Stimulated activated CD8-positive, alpha-beta memory T cell treated with anti-CD3 and anti-CD28 coated beads, Interleukin-7, amount 100 ng/mL, for 48 hours (primary cell): ENCODE measurements at places on chromosomes 16 and 17.
A peak's percentile ranks its signal among the peaks of the same experiment; 100 is the strongest.

DNA sequence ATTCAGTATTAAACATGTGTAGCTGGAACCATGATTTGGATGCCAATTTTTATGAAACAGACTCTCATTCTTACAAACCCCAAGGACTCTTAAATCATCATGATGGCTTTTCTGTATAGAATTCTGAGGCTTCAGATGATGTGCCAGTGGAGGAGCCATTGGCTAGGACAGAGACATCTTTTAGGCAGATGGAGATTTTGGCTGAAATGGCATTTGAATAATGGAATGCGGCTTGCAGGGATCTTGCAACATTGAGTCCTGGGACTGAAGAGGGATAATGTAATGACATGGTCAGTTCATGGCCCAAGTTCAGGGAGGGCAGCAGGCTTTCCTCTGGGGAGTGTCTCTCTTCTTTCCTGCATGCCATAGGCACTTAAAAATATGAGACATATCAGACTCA lies 172.4 kb downstream of the ABCA8 start:
- no peak for DNase-seq

DNA sequence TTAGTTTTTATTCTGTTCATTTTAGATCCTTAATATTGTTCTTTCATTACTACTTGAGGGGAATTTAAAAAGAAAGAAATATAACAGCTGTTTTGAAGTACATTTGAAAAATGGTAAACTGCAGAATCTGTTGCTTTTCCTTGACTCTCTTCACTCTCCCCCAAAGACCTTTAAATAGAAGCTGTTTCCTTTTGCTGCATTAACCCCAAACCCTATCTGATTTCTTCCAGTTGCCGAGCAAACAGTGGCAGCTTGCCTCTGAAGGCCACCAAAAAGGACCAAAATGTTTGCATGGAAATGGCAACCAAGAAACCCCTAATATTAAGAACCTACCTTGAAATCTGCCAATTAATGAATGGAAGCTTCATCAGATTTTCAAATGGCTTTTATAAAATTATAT lies 37.1 kb downstream of the PRKCA start:
- no peak for DNase-seq

- peak; percentile 83 for DNase-seq
Observed at GRCh38 chr16:11091021-11091785, 146.8 kb downstream of the CLEC16A start.

DNA sequence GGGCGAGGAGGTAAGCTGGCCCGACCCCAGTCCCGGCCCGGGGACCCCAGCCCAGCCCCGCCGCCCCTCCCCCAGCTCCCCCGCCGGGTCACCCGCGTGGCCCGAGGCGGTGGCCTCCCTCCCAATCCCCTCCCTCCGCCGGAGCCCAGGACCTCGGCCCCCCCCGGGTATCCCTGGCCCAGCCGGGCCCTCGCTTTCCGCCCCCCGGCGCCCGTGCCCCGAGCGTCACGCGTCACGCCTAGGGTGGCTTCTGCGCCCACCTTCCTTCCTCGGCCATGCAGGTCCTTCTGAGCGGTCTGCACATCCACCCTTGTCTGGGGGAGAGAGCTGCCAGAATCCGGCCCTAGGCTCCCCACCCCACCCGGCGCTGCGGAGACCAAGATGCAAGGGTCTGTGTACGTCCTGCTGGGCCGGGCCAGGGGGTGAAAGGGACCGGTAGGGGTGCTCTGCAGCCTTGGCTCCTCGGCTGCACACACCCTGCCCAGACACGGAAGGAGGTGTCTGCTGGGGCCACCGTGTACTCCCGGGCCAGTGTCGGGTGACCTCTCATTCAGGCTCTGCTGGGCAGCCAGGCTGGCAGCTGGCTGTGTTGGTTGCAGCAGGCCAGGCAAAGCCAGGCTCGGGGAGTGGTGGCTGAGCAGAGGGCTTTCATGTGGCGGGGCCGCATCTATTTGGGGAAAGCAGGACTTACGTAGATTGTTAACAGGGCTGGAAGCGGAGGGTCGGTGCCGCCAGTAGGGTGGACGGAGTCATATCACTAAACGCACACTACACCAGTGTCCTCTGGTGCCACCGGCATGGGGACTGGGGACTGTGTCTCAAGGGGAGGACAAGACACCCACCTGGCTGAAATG lies 754 bp downstream of the RAB11FIP4 start:
- DNase-seq, result no peak

- peak; percentile 27 for DNase-seq
Observed at GRCh38 chr16:71895679-71896365, 491 bp downstream of the IST1 start.

DNA sequence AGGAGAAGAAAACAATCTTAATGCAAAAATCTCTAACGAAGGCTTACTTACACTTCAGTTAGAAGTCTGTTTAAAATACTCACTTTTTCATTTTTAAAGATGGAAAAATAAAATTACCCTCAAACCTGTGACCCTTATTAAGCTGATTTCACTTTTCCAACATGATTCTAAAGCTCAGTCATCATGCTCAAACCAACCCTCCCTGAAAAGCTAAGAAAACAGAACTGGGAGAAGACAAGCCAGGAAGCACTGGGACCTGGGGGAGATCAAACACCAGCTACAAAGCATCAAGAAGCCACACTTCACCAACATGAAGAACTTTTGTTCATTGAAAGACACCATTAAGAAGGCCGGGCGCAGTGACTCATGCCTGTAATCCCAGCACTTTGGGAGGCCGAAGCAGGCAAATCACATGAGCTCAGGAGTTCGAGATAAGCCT lies 88.8 kb downstream of the LITAF start:
- DNase-seq, result no peak

- no peak for DNase-seq
Observed at GRCh38 chr17:72715906-72716572, 376.4 kb downstream of the SLC39A11 start.

DNA sequence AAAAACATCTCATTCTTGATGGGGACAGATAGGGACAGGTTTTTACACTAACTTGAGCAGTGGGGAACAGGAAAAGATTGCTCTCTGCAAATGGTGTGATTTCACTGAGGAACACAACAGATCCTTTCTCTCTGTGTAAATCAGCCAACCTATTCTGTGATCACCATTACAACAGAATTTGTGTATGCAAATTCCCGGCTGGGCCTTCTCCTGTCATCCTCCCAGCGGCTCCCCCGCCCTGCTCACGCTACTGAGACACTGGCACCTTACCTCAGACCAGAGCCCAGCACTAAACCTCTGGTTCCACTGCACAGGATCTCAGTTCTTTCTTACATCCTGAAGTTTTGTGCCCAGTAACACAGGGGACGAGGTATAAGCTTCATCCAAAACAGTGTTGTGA lies 97.0 kb upstream of the FA2H start:
- DNase-seq, result no peak

- no peak for DNase-seq
Observed at GRCh38 chr17:13725288-13725990, 123.7 kb upstream of the HS3ST3A1 start.

DNA sequence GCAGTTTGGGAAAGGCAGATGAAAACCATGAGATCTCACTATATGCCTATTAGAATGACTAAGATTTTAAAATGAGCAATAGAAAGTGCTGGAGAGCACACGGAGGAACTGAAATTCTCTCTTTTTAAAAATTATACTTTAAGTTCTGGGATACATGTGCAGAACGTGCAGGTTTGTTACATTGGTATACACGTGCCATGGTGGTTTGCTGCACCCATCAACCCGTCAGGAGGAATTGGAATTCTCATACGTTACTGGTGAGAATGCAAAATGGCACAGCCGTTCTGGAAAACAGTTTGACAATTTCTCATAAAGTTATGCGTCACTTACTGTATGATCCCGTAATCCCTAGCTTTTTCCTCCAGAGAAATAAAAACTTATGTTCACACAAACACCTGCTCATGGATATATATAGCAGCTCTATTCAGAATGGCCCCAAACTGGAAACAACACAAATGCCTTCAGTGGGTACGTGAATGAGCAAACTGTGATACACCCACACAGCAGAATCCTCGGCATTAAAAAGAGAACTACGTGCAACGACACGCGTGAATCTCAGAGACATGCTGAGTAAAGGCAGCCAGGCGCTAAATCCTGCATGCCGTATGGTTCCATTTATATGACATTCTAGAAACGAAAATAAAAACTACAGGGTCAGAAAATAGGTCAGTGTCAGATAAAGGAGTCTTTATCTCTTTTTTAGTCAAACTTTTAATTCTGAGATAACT lies 11.8 kb downstream of the PIK3R6 start:
- no peak for DNase-seq

GRCh38 chr16:86634292-86634691 lies 55.9 kb downstream of the FOXL1 start:
- DNase-seq, result no peak

- DNase-seq, result no peak
Observed at GRCh38 chr17:236641-237405, 55.4 kb upstream of the DOC2B start.

GRCh38 chr17:81396722-81397313 lies 1.6 kb downstream of the BAHCC1 start:
- no peak for DNase-seq

GRCh38 chr17:69430488-69430887 lies 16.0 kb downstream of the MAP2K6 start:
- no peak for DNase-seq
